ENCODE measurements at places on chromosomes 7 and 10.

GRCh38 chr7:1540776-1541271 lies 10.3 kb downstream of the MAFK start:
- no peak for DNase-seq

- no peak for DNase-seq
These were observed 66.0 kb upstream of the GPR26 start for GRCh38 chr10:123600177-123600576.

- no peak for DNase-seq
These were observed 164.4 kb downstream of the ARL4A start for GRCh38 chr7:12851841-12852240.

- DNase-seq = peak; percentile 38
These were observed 118.3 kb downstream of the KLF6 start for GRCh38 chr10:3666525-3667302.

GRCh38 chr7:116512520-116513188 lies 12.2 kb upstream of the CAV1 start:
- no peak for DNase-seq

GRCh38 chr7:27910326-27910725 lies 170.4 kb downstream of the TAX1BP1 start:
- no peak for DNase-seq

DNA sequence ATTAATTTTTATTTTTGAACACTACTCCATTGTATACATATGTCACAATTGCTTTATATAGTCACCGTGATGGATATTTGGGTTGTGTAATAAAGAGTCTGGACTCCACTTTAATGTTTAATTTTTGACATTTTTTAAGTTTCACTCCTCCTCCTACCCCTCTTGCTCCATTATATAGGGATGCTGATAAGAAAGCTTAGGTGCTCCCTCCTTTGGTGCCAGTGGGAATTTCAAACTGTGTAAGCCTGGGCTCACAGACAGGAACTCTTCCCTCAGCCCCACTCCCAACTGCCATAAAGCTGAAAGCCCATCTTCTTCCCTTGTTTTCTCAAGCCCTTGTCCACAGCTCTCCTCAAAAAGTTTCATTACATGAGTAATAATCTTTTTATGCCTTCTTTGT lies 47.6 kb downstream of the TWIST1 start:
- DNase-seq = no peak

- no peak for DNase-seq
These were observed 27.0 kb upstream of the UTF1 start for GRCh38 chr10:133202778-133203651.

DNA sequence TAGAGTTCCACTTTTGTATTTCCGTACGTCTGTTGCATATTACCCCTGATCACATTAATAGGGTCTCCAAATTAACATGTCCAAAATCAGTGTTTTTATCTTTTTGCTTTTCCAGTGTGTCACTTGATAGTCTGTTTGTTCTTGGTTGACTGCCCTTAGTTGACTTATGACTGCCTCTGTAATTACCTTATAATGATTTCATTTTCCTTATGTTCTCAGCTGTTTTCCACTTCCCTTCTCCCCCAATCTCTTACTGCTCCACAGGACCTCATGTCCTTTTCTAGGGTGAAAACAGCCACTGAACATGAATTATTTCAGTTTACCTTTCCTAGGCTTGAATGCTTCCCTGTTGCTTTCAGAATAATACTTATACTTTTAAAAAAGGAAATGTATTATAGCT lies 54.7 kb downstream of the MAPK8 start:
- no peak for DNase-seq

- peak; percentile 29 for DNase-seq
These were observed 43.5 kb downstream of the ADK start for GRCh38 chr10:74194545-74194944.

GRCh38 chr10:125479059-125479458 lies 203.9 kb downstream of the TEX36 start:
- no peak for DNase-seq

- DNase-seq = no peak
These were observed 12.6 kb downstream of the CYP3A5 start for GRCh38 chr7:99667179-99667578.

GRCh38 chr7:107167483-107168232 lies 1.1 kb upstream of the HBP1 start:
- DNase-seq = peak; percentile 62

- no peak for DNase-seq
These were observed 8.4 kb downstream of the TCF7L2 start for GRCh38 chr10:112958275-112958995.

DNA sequence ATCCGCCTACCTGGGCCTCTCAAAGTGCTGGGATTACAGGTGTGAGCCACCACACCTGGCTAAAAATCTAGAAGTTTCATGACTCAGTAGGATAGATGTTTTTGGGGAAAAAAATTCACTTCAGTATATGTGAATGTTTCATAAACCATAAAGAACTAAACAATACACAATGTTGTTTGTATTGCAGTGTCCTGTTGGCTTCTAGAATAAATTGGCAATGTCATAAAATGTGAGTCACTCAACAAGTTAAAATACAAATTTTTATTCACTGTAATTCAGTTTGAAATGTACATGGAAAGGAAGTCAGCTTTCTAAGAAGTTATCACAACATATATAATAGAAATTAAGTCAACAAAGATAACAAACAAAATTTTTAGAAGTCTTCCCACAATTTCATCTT lies 16.5 kb downstream of the MRLN start:
- no peak for DNase-seq

- DNase-seq = no peak
These were observed 36.7 kb upstream of the INPP5A start for GRCh38 chr10:132500781-132501415.

Data from CD4-positive, alpha-beta T cell treated with Interleukin-2 at 100 ng/mL for 4 hours (primary cell).